Stimulated activated CD4-positive, alpha-beta T cell treated with anti-CD3 and anti-CD28 coated beads, Interleukin-12 subunit alpha, Interleukin-12 subunit beta, amount 100 ng/mL, for 48 hours (primary cell): ENCODE measurements at places on chromosomes 5 and 9.

- DNase-seq, result no peak
These were observed 7.3 kb upstream of the RASEF start for GRCh38 chr9:83070261-83070660.

DNA sequence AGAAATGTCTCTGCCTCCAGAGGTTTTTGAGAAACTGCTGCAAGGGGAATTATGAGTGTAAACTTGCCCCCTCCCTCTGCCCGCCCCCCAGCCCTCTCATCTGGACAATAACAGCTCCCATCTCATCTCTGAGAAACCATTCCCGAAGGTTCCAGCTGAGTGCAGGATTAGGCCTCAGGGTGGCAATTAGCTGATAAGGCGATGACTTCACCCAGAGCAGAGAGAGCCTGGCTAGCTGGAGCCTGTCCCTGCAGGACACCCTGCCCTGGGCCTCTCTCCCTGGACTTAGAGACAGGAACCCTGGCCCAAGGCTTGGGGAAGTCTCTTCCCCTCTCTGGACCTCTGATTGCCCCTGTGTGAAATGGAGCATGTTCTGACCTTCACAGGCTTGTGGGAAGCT, 45.7 kb upstream of the HAND1 start:
- no peak for DNase-seq

DNA sequence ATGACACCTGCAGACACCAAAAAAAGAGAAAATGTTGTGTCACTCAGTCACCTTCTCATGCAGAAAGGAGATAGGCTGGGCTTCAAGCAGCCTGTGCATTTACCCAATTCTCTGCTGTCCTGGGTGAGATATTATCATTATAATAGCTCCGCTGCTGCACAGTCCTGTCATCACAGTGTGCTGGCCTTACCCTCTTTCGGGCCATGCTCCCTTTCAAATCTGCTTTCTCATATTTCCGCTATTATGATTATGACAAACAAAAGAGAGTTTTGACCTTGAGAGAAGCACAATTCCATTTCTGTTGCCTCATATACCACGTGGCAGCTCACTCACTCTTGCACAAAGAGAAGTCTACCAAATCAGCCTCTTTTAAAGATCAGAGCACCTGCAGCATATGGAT, 1350.1 kb upstream of the ACO1 start:
- DNase-seq, result no peak

GRCh38 chr9:115396071-115396529, 278.1 kb upstream of the TNC start:
- no peak for DNase-seq
